ENCODE measurements at places on chromosomes 2 and 18. TPM values are rescaled to one million over a fixed set of nuclear protein-coding genes. Genes with fewer than 3 reads are reported as not detected.

DNA sequence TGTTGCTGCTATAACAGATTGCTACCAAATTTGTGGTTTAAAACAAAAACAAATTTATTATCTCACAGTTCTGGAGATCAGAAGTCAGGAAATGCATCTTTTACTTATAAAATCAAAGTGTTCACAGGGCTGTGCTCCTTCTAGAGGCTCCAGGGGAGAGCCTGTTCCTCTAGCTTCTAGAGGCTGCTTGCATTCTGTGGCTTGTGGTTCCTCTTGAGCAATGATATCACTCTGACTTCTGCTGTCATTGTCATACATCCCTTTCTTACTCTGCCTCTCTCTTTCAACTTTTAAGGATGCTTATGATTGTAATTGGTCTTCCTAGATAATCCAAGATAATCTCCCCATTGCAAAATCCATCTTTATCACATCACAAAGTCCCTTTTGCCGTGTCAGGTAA is 6.1 kb upstream of the DCC start:
- DNase-seq = no peak

DNA sequence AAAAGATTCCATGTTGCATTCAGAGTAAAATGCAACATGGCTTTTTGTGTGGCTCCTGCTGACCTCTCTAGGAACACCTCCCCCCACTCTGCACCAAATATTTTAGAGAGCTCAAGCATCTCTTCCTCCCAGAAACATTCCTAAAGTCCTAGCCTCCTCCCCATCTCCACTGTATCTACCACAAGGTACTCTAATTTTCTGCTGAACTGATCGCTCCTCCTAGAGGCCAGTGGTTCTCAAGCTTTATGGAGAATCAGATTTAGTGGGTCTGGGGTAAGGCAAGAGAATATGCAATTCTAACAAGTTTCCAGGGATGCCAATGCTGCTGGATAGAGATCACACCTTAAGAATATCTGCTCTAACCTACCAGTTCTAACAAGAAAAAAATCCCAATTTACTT is 89.5 kb upstream of the HNRNPA3 start:
- DNase-seq = no peak

DNA sequence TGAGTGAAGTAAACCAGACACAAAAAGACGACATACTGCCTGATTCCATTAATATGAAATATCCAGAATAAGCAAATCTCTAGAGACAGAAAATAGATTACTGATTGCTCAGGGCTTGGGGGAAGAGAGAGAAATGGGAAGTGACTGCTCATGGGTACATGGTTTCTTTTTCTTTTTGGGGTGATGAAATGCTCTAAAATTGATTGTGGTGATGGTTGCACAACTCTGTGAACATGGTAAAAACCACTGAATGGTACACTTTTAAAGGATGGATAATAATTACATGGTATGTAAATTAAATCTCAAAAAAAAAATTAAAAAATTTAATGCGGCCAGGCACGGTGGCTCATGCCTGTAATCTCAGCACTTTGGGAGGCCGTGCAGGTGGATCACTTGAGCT is 39.3 kb downstream of the RPL31 start:
- no peak for DNase-seq

- DNase-seq = no peak
Measured at GRCh38 chr2:60412620-60413019, 140.8 kb downstream of the BCL11A start.

GRCh38 chr2:147567136-147567535 is 277.7 kb upstream of the ACVR2A start:
- no peak for DNase-seq

- no peak for DNase-seq
Measured at GRCh38 chr18:50727721-50728471, 91.9 kb downstream of the MRO start.

GRCh38 chr2:59073286-59073685 is 832.2 kb upstream of the FANCL start:
- no peak for DNase-seq

- DNase-seq = peak; percentile 24
Measured at GRCh38 chr18:47968721-47969120, 38.3 kb upstream of the SMAD2 start.

DNA sequence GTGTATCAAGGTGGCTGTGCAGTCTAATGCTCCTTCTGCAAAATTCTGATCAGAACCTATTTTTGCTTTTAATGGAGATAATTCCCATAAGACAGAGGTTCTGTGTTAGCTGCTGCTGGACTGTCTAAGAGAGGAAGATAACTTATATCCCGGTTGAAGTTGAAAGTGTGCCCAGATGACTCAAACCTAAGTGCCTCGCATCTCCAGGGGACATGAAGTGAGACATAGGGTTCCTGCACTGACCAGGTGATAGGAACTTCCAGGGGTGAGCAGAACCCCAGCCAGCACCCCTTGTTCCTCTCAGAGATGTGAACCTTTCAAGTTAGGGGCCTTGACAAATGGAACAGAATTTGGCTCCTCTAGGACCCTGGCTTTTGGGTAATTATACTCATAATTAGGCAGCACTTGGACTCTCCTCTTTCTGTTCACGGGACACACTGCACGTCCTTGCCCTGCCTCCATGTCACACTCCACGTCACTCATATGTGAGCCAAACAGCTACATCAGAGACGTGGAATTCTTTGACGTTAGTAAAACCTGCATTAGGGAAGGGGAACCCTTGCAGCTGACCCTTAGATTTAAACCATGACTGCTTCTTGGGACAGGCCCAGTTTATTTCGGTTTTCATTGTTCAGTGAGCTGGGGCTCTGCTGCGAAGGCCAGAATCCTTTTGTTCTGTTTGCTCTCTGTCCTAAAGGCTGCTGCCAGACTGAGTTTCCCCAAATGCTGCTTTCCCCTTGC is 104.5 kb upstream of the ALPP start:
- DNase-seq = peak; percentile 31

DNA sequence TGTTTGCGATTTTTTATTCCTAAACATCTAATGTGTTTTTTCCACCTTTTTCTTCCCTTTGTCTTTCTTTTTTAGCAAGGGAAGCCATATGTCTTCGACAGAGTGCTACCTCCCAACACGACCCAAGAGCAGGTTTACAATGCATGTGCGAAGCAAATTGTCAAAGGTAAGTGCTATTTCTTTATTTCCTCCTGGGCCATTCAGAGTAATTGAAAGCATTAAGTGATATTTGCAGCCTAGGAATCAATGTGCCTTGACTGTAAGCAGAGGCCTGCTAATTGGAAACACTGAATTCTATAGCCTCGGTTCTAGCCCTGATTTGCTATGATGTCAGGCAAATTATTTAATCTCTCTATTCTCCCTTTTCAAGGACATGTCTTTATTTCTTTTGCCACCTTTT is 47.0 kb downstream of the KIF5C start:
- no peak for DNase-seq

DNA sequence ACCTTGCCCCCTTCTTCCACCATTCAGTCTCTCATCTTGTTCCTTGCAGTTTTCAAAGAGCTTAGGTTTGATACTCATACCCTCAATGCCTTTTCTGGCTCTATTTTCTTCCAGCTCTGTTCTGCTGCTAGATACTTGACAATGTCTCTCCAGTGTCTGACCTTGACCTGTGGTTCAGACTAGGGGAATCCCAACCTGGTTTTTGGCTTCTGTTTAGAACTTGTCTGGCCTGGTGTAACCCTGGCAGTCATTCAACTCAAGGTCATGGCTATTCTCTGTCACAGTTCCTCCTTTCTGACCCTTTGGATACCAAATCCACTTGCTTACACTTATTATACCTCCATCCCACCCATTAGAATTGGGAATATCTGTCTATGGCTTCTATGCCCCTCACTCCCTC is 31.8 kb upstream of the IMP4 start:
- DNase-seq = no peak

- DNase-seq = peak; percentile 93
Measured at GRCh38 chr2:85728883-85729824, 24.6 kb upstream of the ATOH8 start.

- DNase-seq = no peak
Measured at GRCh38 chr2:229137066-229137465, 134.0 kb downstream of the PID1 start.

DNA sequence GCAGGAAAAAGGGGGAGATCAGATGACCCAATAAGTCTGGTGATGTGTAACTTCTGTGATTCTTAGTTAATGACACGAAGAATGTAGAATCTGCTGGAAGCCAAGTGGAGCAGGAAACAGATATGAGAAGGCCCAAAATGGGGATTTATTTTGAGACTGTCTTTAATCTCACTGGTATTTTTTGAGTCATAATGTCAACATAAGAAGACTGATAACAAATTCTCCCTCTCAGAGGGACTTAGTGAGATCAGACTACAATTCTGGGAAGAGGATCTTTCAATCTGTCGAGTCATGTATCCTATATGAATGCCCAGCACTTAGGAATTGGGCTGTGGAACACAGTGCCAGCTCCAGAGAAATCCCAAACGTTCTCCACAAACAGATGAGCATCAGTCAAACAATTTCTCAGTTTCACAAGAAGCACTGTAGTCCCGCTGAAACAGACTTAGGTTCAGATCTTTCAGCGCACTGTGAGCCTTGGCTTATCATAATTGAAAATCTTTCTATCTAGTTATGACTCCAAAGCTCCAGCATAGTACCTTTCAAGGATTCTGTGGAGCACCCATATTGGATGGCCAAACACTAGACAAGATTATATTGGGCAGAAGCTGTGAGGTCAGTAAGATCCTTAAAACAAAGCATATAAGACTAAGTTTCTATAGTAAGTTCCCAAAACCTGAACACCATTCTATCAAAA is 738.2 kb downstream of the LRP1B start:
- no peak for DNase-seq

DNA sequence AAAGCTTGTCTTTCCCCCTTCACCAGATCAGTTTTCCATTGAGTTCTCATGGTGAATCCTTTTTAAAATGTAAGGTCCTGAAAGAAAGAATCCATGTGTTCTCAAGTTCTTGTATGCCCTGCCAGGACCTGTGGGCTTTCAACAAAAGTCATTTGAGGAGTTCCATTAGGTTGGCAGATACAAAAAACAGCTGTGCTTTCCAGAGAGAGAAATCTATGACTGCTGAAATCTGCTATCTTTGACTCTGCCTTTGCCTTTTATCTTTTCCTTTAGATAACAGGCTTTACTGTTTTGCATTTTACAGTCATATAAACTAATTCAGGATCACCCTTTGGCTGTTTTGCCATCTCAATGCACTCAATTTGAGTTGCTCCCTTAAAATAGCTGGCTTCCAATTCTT is 59.7 kb downstream of the CXCR4 start:
- peak; percentile 9 for DNase-seq

GRCh38 chr18:71001597-71001996 is 712.8 kb downstream of the SOCS6 start:
- DNase-seq = no peak

GRCh38 chr2:86383844-86384243 is 46.4 kb upstream of the REEP1 start:
- no peak for DNase-seq

DNA sequence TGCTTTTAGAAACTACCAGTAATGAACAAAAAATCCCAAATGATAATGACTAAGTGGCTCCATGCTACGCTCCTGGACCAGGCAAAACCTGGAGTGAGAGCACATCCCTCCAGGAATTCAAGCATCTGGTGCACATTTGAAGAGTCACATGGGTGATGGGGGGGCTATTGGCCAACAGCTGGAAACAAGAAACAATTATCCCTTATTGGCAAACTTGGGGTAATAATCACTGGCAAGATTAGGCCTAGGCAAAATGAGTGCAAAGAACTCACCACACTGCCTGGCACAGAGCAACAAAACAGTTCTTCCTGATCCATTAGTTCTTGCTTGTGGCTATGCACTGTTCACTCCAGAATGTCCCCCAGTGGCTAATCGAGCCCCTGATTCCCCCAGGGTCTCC is 66.1 kb downstream of the GYPC start:
- DNase-seq = no peak

DNA sequence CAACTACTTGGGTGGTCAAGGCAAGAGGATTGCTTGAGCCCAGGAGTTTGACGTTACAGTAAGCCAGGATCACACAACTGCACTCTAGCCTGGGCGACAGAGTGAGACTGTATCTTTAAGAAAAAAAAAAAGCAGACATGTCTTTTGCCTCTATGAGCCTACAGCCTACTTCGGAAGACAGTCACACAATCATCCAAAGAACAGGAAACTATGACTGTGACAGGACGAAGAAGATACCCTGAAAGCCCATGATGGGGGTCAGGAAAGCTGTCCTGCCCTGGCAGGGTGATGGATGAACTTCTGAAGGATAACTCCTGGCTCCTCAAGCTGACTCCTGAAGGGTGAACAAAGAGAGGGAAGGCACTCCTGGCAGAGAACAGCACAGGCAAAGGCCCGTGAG is 251.7 kb upstream of the SIX2 start:
- no peak for DNase-seq

DNA sequence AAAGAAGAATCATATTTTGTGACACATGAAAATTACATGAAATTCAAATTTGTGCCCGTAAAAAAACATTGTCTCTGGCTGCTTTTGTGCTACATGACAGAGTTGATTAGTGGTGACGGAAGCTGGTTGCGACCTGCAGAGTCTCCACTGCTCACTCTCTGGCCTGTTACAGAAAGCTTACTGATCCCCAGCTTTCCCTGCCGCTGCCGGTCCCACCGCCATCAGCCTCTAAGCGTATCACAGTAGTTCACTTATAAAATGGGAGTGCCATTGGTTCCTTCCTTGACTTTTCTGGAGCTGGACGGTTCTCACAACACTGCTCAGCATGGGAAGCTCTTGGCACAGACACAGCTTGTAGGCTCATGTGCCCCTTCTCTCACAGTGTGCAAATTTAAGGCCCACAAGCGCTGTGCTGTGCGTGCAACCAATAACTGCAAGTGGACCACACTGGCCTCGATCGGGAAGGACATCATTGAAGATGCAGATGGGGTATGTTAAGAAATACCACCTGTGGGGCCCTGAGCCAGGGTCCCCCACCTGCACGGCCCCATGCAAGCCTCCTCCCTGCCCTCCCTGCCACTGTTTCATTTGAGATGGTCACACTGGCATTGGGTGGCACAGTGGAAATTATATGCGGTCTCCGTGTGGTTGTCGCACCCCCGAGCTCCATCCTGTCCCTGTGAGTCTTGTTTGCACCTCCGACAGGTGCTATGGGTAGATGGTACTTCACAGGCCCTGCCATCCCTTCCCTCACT is 81.3 kb downstream of the DGKD start:
- DNase-seq = no peak

- DNase-seq = no peak
Measured at GRCh38 chr18:23267447-23267776, 132.1 kb downstream of the CABLES1 start.

DDX18 gene
- 87.0 TPM for total RNA-seq

RTP5 gene
- total RNA-seq = not detected

PRKCE gene
- 4.1 TPM for total RNA-seq

IL37 gene
- total RNA-seq = not detected

PLEKHM3 gene
- total RNA-seq = 19.5 TPM

RFTN2 gene
- 8.2 TPM for total RNA-seq

DNAJC5G gene
- total RNA-seq = not detected

CFAP221 gene
- 0.74 TPM for total RNA-seq

ARHGEF33 gene
- 0.19 TPM for total RNA-seq

SIX3 gene
- 28.8 TPM for total RNA-seq

CACNB4 gene
- 14.2 TPM for total RNA-seq

FZD7 gene
- total RNA-seq = 106 TPM

Measured in neural progenitor cell (in vitro differentiated cells).